ENCODE measurements at places on chromosomes 5 and 9. TPM values are rescaled to one million over a fixed set of nuclear protein-coding genes. Genes with fewer than 3 reads are reported as not detected.

- no peak for DNase-seq
- peaks cover 6% of the 10 kb centered on the region for H3K36me3 ChIP-seq
Measured at GRCh38 chr5:79526493-79526892, 12.6 kb upstream of the HOMER1 start.

DNA sequence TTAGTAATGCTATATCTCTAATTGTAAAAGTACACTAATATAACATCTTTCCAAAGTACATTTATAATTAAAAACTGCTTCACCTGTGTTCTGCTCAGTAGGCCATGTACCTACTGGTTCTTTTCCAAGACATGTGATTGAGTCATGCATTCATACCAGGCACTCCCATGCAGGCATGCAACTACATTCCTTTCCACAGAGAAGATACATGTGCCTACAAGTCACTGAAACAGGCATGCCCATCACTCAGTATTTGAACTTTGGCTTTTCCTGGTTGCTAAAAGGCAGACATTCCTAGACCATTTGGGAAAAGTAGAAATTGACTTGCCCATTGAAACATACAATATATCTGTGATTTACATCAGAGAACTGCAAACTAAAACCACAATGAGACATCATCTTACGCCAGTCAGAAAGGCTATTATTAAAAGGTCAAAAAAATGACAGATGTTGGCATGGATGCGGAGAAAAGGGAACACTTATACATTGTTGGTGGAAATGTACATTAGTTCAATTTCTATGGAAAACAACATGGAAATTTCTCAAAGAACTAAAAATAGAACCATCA lies 148.3 kb upstream of the MOCS2 start:
- H3K27ac ChIP-seq, result no peak overlapping the region
- peaks cover 62% of the 10 kb centered on the region for H3K4me1 ChIP-seq
- no peak for DNase-seq
- H3K36me3 ChIP-seq, result peaks cover 14% of the 10 kb centered on the region
- peaks cover 4% of the 10 kb centered on the region for H3K27me3 ChIP-seq
- H3K4me3 ChIP-seq, result no peak overlapping the region

DNA sequence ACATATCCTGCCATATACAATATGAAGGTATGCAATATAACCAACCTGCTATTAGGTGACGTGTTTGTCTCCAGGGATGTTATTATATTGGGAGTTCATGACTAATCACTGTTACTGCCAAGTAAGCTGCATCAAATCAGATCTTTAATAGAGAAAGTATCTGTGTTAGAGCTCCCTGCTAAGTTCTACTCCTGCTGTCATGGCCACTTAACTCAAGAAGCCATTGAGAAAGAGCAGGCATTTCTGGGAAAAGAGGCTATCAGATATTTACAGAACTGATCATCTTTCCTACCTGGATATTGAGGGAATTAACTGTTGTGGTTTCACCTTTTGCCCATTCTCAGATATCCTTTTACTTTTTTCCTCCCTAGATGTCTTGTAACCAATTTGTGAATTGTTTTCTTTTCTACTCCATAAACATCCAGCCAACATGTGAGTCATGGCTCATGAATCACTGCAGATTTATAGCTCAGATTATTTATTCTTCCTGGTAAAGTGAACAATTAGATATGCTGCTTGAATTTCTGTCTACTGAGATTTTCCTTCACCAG lies 634.8 kb upstream of the FAM174A start:
- no peak overlapping the region for H3K4me3 ChIP-seq
- peaks cover 6% of the 10 kb centered on the region for H3K4me1 ChIP-seq
- peak; percentile 17 for DNase-seq
- H3K27ac ChIP-seq, result no peak overlapping the region
- H3K27me3 ChIP-seq, result no peaks in the 10 kb centered on the region

- H3K4me1 ChIP-seq, result no peaks in the 10 kb centered on the region
- H3K27ac ChIP-seq, result no peak overlapping the region
- no peak for DNase-seq
- H3K4me3 ChIP-seq, result no peak overlapping the region
- H3K27me3 ChIP-seq, result no peaks in the 10 kb centered on the region
- peaks cover 3% of the 10 kb centered on the region for H3K36me3 ChIP-seq
Measured at GRCh38 chr9:123651273-123651672, 278.7 kb downstream of the DENND1A start.

GRCh38 chr5:180782748-180783147 lies 19.9 kb downstream of the MGAT1 start:
- peaks cover 54% of the 10 kb centered on the region for H3K4me1 ChIP-seq
- H3K36me3 ChIP-seq, result no peaks in the 10 kb centered on the region
- no peak for DNase-seq
- H3K27me3 ChIP-seq, result peaks cover 11% of the 10 kb centered on the region
- no peak overlapping the region for H3K4me3 ChIP-seq

GRCh38 chr5:172541773-172542136 lies 87.4 kb upstream of the SH3PXD2B start:
- peaks cover 14% of the 10 kb centered on the region for H3K4me1 ChIP-seq
- H3K4me3 ChIP-seq, result no peak overlapping the region
- H3K27me3 ChIP-seq, result peaks cover 25% of the 10 kb centered on the region
- no peak for DNase-seq
- H3K36me3 ChIP-seq, result no peaks in the 10 kb centered on the region
- H3K27ac ChIP-seq, result no peak overlapping the region

GRCh38 chr9:78900500-78900899 lies 603.6 kb downstream of the PSAT1 start:
- no peak for DNase-seq
- H3K4me1 ChIP-seq, result peaks cover 77% of the 10 kb centered on the region
- no peak overlapping the region for H3K27ac ChIP-seq
- H3K27me3 ChIP-seq, result peaks cover 1% of the 10 kb centered on the region

DNA sequence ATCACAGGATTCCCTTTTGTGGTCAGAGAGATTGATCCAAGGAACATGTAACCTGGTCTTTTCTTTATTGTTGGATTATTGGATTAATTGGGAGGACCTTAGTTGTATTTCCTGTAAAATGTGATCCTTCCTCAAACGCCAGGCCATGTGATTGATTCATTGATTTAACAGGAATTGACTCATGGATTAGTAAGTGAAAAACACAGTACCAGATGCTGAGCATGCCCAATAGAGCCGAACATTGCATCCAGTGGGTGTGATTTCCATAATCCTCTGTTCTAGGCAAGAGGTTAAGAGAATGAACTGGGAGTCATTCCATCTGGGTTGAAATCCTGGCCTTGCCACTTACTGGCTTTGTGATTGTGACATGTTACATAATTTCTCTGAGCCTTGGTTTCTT lies 522.3 kb downstream of the MAT2B start:
- DNase-seq, result no peak
- no peak overlapping the region for H3K4me3 ChIP-seq
- H3K36me3 ChIP-seq, result no peaks in the 10 kb centered on the region
- peaks cover 3% of the 10 kb centered on the region for H3K27me3 ChIP-seq

GRCh38 chr9:130833031-130833990 lies 1.7 kb upstream of the ABL1 start:
- H3K27me3 ChIP-seq, result no peaks in the 10 kb centered on the region
- H3K27ac ChIP-seq, result peak overlapping the region; percentile 95
- DNase-seq, result peak; percentile 26
- H3K4me1 ChIP-seq, result peaks cover 44% of the 10 kb centered on the region

GRCh38 chr5:176183321-176184074 lies 54.7 kb upstream of the SIMC1 start:
- no peak overlapping the region for H3K4me3 ChIP-seq
- peaks cover 24% of the 10 kb centered on the region for H3K27me3 ChIP-seq
- no peak for DNase-seq

- no peaks in the 10 kb centered on the region for H3K36me3 ChIP-seq
- H3K27ac ChIP-seq, result no peak overlapping the region
- H3K4me3 ChIP-seq, result no peak overlapping the region
- peaks cover 17% of the 10 kb centered on the region for H3K4me1 ChIP-seq
- H3K27me3 ChIP-seq, result no peaks in the 10 kb centered on the region
Measured at GRCh38 chr9:81868145-81868544, 60.1 kb upstream of the SPATA31D4 start.

DNA sequence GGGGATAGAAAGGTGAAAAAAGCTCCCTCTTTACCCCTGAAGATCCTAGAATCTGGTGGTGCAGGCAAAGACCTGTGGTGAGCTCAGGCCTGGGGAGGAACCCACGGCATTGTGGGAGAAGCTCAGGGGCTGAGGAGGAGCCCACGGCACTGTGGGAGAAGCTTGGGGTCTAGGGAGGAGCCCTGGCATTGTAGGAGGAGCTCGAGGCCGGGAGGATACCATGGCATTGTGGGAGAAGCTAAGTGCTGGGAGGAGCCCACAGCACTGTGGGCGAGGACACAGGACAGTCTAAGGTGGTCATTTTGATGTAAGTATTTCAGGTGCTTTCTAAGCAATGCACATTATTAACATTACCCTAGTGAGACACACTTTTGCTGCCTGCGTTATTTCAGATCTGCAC lies 179.7 kb downstream of the HSD17B3 start:
- H3K27me3 ChIP-seq, result peaks cover 29% of the 10 kb centered on the region
- H3K4me3 ChIP-seq, result no peak overlapping the region
- no peaks in the 10 kb centered on the region for H3K36me3 ChIP-seq
- no peak overlapping the region for H3K27ac ChIP-seq
- no peaks in the 10 kb centered on the region for H3K4me1 ChIP-seq

The EGFL7 gene
- total RNA-seq, result 5.2 TPM

The ELAVL2 gene
- not detected for total RNA-seq

The ADAMTS16 gene
- 0.09 TPM for total RNA-seq

The IFNB1 gene
- total RNA-seq, result not detected

The SIT1 gene
- not detected for total RNA-seq

The PAPPA gene
- 11.0 TPM for total RNA-seq

The IRGM gene
- total RNA-seq, result not detected

Measured in HFFc6 (cell line).